Vagina (tissue), 2 donors: ENCODE measurements at places on chromosomes 3 and 15. TPM values are rescaled to one million over a fixed set of nuclear protein-coding genes. Genes with fewer than 3 reads are reported as not detected.

GRCh38 chr3:99175276-99175812 is 273.8 kb upstream of the DCBLD2 start:
- no peak overlapping the region for H3K27ac ChIP-seq
- no peaks in the 10 kb centered on the region for H3K27me3 ChIP-seq
- H3K4me3 ChIP-seq = no peak overlapping the region
- H3K4me1 ChIP-seq = no peaks in the 10 kb centered on the region

DNA sequence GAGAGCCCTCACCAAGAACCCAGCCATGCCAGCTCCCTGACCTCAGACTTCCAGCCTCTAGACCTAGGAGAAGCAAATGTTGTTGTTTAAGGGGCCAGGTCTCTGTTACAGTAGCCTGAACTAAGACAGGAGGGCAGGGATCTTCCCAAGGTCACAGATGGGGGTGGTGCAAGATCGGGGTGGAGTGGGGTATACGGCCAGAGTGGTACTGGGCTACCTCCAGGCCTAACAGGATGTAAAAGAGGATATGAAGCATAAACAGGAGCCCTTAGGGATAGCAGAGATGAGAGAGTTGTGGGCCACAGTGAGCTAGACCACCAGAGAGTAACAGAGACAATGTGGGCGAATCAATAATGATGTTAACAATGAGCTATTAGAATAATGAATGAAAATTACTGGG is 82.9 kb downstream of the TOP2B start:
- no peaks in the 10 kb centered on the region for H3K27me3 ChIP-seq
- H3K27ac ChIP-seq = no peak overlapping the region
- no peaks in the 10 kb centered on the region for H3K36me3 ChIP-seq
- H3K4me1 ChIP-seq = no peaks in the 10 kb centered on the region
- peak; percentile 42 for DNase-seq

GRCh38 chr3:188192034-188192433 is 38.1 kb downstream of the LPP start:
- no peaks in the 10 kb centered on the region for H3K27me3 ChIP-seq
- no peaks in the 10 kb centered on the region for H3K4me1 ChIP-seq
- no peak overlapping the region for H3K27ac ChIP-seq
- DNase-seq = no peak
- no peak overlapping the region for H3K4me3 ChIP-seq

GRCh38 chr3:128273109-128273840 is 120.0 kb downstream of the EEFSEC start:
- no peaks in the 10 kb centered on the region for H3K36me3 ChIP-seq
- no peaks in the 10 kb centered on the region for H3K27me3 ChIP-seq
- H3K4me1 ChIP-seq = peaks cover 17% of the 10 kb centered on the region
- H3K27ac ChIP-seq = no peak overlapping the region

DNA sequence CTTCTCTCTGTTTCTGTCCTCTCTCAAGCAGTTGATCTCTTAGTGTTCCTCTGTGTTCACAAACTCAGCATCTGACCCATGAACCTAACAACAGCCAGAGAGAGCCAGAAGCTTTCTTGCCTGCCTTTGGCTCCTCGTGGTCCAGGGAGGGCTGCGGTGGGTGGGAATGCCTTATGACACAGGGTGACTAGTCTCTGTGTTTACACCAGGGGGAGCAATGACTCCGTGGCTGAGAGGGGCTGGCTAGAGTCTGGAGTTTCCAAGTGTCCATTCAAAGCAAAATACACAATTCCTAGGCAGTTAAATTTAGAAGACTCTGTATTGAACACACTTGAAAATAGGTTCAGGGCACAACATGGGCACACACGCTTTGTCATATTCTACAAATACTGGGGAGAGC is 370.0 kb upstream of the FRG2C start:
- H3K27ac ChIP-seq = no peak overlapping the region
- H3K4me1 ChIP-seq = no peaks in the 10 kb centered on the region
- H3K27me3 ChIP-seq = no peaks in the 10 kb centered on the region

TUBGCP4 gene
- total RNA-seq = 17.7 TPM

CHST13 gene
- total RNA-seq = 4.2 TPM

TTLL13 gene
- total RNA-seq = not detected

PLAAT1 gene
- not detected for total RNA-seq
